Occipital lobe (tissue), 3 donors: ENCODE measurements at places on chromosomes 5 and 9. TPM values are rescaled to one million over a fixed set of nuclear protein-coding genes. Genes with fewer than 3 reads are reported as not detected.

Gene PDLIM4
- total RNA-seq: 3.1 TPM

Gene C9orf153
- total RNA-seq: 0.62 TPM

Gene NEURL1B
- total RNA-seq: 19.2 TPM

DNA sequence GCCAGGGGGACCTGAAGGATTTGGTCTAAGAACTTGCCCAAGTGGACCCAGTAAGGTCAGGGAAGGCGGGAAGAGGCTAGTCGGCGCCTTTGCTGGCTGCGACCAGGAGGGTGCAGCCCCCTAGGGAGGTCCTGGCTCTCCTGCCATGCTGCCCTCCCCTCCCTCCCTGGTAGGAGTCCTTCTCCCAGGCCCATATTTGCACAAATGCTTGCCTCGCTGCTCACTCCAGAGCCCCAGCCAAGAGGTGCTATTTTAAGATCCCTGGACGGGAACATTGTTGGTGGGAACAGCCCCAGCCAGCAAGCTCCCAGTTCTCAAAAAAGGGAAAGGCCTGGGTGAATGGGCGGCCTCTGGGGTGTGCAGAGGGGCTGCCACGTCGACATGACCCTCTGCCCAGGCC is 4.3 kb upstream of the IL17B start:
- no peak for DNase-seq

- DNase-seq: no peak
Measured at GRCh38 chr5:17951392-17952169, 317.3 kb downstream of the TAF11L14 start.

GRCh38 chr9:35726931-35727330 is 5.1 kb downstream of the TLN1 start:
- peak; percentile 6 for DNase-seq

- DNase-seq: no peak
Measured at GRCh38 chr5:29972597-29972996, 1220.9 kb upstream of the CDH6 start.

- no peak for DNase-seq
Measured at GRCh38 chr5:62473209-62473608, 60.6 kb downstream of the IPO11 start.

GRCh38 chr5:72126796-72127195 is 19.5 kb downstream of the MAP1B start:
- no peak for DNase-seq

GRCh38 chr9:104931256-104931655 is 3.3 kb upstream of the ABCA1 start:
- DNase-seq: no peak

DNA sequence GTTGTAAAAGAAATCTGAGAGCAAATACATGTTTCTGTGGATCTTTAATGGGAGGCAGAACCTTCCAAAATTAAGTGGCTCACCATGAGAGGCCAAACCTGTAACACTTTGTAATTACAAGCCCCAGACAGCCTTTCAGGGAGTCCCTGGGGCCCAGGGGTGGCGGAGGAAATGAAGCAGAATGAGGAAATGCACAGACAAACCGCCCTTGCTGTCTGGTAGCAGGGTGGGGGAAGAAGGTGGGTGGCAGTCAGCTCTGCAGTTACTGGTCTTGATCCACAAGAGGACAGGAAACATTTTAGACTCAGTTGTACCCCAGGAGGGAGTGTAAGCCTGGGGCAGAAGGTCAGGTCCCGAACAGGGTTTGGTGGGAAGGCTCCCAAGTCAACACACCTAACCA is 6.5 kb downstream of the ARL14EPL start:
- no peak for DNase-seq

GRCh38 chr5:171521219-171521633 is 101.8 kb downstream of the FGF18 start:
- peak; percentile 20 for DNase-seq
